ENCODE measurements at places on chromosomes 11 and 22. TPM values are rescaled to one million over a fixed set of nuclear protein-coding genes. Genes with fewer than 3 reads are reported as not detected.
A peak's percentile ranks its signal among the peaks of the same experiment; 100 is the strongest.

- no peak for DNase-seq
Measured at GRCh38 chr22:44341431-44342346, 28.9 kb upstream of the SHISAL1 start.

GRCh38 chr11:117792241-117792640 is 4.8 kb downstream of the DSCAML1 start:
- DNase-seq: no peak

- DNase-seq: no peak
Measured at GRCh38 chr11:72634472-72635095, 39.6 kb downstream of the PDE2A start.

- no peak for DNase-seq
Measured at GRCh38 chr11:42870480-42870879, 441.3 kb upstream of the API5 start.

- DNase-seq: no peak
Measured at GRCh38 chr11:7538466-7539454, 25.0 kb downstream of the PPFIBP2 start.

- peak; percentile 62 for DNase-seq
Measured at GRCh38 chr11:13210424-13210823, 67.2 kb upstream of the BMAL1 start.

GRCh38 chr22:45579806-45580725 is 77.4 kb downstream of the FBLN1 start:
- no peak for DNase-seq

DNA sequence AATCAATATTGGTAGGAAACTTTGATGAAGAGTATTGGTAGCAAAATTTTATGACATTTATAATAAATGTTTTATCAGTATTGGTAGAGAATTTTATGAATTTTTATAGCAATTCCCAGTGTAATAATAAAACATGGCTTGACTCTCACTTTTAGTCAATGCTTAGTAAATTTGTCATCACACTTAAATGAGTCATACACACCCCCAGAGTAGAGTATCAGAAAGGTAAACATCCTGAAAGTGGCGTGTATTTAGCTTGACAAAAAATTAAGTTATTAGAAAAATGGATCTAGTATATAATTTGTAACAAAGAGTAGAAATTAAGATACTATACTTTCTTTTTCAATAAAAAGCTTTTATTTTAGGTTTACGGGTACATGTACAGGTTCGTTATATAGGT is 2.6 kb downstream of the MS4A3 start:
- no peak for DNase-seq

DNA sequence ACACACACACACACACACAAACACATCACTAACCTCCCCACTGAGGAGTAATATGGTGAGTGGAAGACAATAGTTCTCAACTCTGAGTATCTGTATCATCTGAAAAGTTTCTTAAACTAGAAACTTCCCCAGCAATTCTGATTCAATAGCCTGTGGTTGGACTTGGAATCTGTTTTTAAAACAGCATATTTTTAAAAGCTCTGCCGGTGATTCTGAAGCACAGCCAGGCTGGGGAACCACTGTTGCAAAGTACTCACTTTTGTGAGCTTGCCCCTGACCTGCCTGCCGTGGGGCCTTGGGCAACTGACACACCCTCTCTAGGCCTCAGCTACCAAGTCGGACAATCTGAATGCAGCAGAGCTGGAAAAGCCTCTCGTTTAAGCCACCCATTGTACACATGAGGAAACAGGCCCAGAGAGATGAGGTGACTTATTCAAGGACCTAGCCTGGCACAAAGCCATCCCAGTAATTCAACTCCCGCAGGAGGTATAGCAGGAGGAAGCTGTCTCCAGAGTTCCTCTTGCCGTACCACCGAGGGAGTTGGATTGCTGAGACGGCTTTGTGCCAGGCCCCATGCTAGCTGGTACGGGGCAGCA is 8.9 kb downstream of the SLC15A3 start:
- DNase-seq: no peak

GRCh38 chr11:101835506-101836063 is 79.2 kb upstream of the CEP126 start:
- no peak for DNase-seq

- no peak for DNase-seq
Measured at GRCh38 chr22:28978158-28978557, 83.5 kb downstream of the C22orf31 start.

GRCh38 chr22:33873186-33873585 is 47.1 kb downstream of the LARGE1 start:
- no peak for DNase-seq

GRCh38 chr11:93654226-93654625 is 7.3 kb upstream of the CEP295 start:
- no peak for DNase-seq

GRCh38 chr22:49554741-49555140 is 272.9 kb downstream of the BRD1 start:
- no peak for DNase-seq

DNA sequence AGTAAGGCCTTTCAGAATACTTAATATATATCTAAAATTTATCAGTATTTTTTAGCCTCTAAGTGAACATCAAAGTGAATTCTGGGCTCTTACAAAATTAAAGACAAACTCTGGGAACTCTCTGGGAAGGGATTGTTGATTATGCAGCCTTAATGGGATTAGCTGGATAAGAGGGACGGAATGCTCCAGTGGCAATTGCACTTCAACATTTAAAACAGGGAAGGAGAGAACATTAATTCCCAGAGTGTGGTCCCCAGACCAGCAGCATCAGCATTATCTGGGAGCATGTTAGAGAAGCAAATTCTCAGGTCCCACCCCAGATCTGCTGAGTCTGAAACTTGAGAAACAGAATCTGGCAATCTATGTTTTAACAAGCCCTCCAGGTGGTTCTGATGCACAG is 46.5 kb downstream of the POLD3 start:
- DNase-seq: no peak

- no peak for DNase-seq
Measured at GRCh38 chr22:39128508-39128907, 24.0 kb downstream of the CBX7 start.

DNA sequence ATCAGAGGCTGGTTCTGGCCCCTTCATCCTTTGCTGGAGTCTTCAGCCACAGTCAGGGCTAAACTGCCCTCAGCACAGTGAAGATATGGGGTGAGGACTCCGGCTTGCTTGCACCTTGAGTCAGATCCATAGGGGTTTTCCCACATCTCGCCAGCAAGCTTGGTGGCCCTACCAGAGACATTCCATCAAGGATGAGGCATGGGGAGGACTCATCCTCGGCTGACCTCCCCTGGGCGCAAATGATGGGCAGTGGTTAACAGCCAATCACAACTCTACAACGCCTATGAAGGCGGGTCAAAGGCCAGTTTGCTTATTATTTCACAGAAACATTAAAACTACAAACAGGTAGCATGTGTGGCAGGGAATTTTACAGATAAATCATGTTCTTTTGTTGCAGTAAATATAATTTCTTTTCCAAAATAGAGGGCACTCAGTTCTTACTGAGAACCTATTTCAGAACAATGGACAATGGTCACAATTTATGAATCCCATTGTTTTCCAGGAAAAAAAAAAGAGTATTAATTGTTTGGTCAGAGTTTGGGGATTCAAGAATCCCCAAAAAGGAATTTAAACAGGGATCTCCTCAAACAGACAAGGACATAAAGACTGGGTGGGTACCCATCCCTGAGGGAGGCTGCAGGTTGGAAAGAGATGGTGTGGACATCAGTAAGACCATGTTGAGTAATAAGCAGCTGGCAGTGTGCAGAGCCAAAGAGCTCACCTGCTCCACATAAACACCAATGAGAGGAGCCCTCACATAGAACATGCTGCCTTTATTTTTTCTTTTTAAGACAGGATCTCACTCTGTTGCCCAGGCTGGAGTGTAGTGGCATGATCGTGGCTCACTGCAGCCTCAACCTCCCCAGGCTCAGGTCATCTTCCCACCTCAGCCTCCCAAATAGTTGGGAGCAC is 14.8 kb downstream of the PLAAT3 start:
- no peak for DNase-seq

DNA sequence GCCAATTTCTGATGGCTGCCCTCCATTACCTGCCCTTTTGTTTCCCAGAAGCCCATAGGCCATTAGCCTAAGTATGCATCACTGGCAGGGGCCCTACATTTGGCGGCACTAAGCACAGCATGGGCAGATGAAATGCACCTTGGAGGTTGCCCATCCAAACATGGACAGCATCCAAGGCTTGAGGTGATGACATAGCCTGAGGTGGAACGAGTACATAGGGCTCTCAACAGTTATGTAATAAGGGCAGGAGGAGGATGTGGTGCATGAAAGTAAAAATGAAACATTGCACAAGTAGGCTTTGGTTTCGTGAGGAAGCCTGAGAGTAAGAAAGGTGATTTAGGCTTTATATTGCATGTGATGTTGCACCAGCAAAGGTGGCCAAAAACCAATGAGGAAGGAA is 148.1 kb downstream of the FAM76B start:
- no peak for DNase-seq

- no peak for DNase-seq
Measured at GRCh38 chr11:80388130-80388529, 947.3 kb upstream of the TENM4 start.

GRCh38 chr11:28090052-28090749 is 17.8 kb downstream of the KIF18A start:
- no peak for DNase-seq

DNA sequence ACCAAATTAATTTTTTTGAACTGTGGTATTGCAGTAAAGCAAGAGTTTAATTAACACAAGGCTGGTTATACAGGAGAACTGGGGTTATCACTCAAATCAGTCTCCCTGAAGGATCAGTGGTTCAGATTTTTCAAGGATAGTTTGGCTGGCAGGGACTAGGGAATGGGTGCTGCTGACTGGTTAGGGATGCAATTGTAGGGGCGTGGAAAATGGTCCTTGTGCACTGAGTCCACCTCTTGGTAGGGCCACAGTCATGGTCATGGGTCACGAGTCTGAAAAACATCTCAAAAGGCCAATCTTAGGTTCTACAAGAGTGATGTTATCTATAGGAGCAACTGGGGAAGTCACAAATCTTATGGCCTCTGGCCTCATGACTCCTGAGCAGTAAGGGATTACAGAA is 27.9 kb downstream of the MCHR1 start:
- no peak for DNase-seq

Gene OR8G5
- total RNA-seq: not detected

Gene RFPL3
- not detected for total RNA-seq

Gene OR5P2
- total RNA-seq: not detected

Gene SPA17
- 3.5 TPM for total RNA-seq

Gene MTMR2
- total RNA-seq: 43.6 TPM

Gene FDXACB1
- total RNA-seq: 2.2 TPM

Gene DRICH1
- total RNA-seq: 0.26 TPM

Gene OR9I1
- not detected for total RNA-seq

Gene LRRC56
- 2.5 TPM for total RNA-seq

Gene FBLN1
- total RNA-seq: 219 TPM

Gene OR4A16
- not detected for total RNA-seq

Gene CALCA
- total RNA-seq: 0.42 TPM
